ENCODE measurements at places on chromosomes 16 and 17. TPM values are rescaled to one million over a fixed set of nuclear protein-coding genes. Genes with fewer than 3 reads are reported as not detected.
A peak's percentile ranks its signal among the peaks of the same experiment; 100 is the strongest.

GRCh38 chr16:86363836-86364618, 146.3 kb upstream of the FOXF1 start:
- no peak for DNase-seq

DNA sequence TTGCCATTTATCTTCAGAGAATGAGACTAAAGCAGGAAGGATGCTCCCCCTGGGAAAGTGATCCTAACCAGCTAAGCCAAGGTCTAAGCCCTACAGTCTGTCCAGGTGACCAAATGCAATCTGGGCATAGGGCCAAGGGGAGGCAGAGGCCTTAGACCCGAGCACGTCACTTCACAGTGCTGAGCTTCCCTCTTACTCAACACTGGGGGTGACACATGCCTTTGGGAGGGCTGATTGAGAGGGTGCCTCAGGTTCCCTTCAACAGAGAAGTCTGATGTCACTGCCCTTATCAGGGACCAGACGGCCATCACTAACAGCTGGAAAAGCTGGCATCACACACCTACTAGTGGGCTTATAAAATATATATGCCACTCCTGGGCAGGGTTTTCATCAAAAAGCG, 4.0 kb downstream of the CIAO2B start:
- DNase-seq = no peak

- no peak for DNase-seq
Observed at GRCh38 chr17:19717031-19717360, 612 bp upstream of the SLC47A2 start.

GRCh38 chr16:12092544-12092921, 116.0 kb downstream of the SNX29 start:
- DNase-seq = no peak

DNA sequence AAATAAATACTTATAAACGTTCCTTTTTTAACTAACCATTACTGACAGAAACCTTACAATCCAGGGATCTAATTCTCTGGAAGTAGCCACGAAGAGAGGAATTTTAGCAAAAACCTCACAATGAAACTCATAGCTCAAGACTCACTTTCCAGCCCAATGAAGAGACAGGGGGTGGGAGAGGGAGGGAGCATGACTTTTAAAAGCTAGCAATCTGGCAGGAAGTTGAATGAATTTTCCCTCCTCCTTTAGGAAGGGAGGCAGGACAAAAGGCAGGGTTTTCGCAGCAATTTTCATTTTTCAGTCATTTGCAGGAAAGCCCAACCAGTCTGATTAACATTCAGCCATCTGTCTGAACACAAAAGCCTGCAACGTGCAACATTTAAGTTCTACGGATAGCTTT, 381.5 kb upstream of the PSMD7 start:
- DNase-seq = no peak

DNA sequence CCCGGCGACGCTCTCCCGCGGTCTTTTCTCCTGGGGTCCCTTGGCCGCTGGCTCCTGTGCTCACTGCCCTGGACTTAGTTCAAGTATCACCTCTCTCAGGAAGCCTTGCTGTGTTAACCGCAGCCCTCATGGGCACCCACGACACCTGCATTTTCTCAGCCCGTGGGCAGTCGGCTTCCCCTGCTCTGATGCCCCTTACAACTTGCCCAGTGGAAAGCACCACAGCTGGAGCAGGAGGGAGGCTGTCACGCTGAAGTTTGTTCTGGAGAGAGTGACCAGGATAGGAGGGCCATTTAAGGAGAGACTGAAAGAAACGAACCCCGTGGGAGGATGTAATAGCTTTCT, 395 bp downstream of the STXBP4 start:
- DNase-seq = no peak

DNA sequence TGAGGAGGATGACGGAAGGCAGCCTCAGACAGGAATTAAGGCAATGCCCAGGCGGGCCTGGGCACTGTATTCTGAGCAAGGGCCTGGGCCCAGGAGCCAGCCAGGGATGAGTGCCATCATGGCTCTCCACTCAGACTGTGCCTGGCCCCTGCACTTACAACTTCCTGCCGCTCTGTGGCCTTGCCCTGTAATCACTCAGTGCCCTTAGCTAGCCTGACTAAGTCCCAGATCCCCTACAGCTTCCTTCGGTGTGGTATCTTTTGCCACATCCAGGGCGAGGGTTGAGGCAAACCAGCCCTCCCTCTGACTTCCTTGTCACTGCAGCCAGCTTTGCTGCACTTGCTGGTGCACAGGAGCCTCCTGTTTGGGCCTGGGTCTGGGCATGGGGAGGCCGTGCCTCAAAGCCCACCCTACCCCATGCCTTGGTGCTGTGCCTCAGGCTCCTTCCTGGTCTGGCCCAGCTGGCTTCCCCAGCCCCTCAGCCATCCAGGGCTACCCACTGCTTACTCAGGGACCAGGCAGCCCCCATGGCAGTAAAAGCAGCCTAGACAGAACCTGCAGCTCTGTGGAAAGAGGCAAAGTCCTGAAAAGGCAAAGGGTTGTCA, 9.3 kb downstream of the SLC46A1 start:
- DNase-seq = no peak

DNA sequence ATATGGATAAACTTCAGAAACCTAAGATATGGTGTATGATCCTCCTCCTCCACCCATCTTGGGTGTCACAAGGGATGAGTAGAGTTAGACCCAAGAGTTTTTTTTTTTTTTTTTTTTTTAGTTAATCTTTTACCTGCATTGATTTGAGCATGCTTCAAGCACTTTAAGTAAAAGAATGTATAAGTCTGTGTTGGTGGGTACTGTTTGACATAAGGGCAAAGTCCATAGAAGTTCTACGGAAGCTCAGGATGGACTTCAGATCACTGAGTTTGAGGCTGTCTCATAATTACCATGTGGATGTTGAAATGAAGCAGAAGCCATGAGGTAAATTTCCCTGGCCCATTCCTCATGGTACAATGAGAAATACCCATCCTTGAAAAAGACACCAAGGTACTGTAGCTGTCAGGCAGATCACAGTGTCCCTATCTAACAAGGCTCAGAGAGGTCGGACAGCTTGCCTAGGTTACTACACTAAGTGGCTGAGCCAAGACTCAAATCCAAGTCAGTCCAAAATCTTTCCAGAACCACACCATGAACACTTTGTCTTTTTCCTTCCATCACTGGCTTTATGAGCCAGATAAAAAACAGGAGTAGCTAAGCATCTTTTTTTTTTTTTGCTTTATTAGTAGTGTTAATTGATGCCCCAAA, 962.8 kb downstream of the CDH11 start:
- DNase-seq = no peak

GRCh38 chr17:12637015-12637414, 28.7 kb upstream of the MYOCD start:
- no peak for DNase-seq

DNA sequence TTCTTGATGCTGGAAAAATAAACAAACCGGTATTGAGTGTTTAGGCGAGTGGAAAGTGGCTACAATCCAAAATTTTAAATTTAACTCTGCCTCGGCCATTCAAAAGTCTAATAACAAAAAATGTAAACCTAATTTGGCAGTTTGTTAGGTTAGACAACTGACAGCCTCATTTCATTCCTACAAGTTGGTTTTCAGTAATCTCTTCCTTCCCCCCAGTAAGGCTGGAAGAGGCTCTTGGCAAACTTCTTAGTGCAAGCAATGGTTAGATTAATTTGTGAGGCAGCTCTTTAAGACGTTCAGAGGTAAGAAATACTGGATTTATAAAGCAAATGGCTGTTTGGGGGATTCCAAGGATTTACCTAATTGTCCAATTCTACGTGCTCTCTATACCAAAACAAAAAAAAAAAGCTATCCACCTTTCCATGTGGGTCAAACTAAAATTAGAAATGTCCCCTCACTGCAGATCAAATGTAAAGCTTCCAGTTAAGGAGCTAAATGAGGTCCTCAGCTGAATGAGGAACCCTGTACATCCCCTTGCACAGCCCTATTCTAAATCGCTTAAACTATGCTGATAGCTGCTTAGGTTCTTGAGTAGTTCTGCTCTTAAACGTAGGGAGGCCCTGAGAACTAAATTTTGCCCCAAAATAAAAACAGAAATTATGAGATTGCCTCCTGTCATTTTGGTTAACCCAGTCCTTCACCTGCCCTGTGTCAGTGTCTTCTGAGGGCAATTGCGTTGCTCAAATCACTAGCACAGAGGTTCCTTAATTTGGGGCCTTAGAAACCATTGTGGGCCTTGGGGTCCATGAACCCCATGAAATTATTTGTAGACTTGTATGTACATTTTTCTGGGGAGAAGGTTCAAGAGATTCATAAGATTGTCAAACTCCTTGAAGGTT, 2.9 kb downstream of the HEXIM1 start:
- DNase-seq = no peak

DNA sequence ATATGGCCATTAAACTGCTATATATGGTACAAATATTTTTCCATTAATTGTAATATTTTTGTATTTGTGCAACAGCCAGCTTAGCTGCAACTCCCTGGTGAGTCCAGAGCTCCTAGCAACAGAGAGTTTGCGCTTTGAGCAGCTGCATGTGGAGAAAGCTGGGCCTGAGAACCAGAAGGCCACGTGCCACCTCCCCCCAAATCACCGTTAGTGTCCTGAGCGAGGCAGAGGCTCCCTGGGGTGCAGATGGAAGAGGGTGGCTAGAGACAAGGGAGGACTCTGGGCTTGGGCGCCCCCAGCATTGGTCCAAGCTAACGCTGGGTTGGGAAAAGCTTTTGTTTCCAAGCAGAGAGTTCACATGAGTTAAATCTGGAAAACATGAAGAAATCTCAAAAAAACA, 41.6 kb downstream of the HSBP1 start:
- DNase-seq = peak; percentile 82

- DNase-seq = no peak
Observed at GRCh38 chr17:7580604-7581575, 1.5 kb downstream of the CD68 start.

GRCh38 chr17:10563991-10564660, 14.7 kb upstream of the MYH2 start:
- no peak for DNase-seq

DNA sequence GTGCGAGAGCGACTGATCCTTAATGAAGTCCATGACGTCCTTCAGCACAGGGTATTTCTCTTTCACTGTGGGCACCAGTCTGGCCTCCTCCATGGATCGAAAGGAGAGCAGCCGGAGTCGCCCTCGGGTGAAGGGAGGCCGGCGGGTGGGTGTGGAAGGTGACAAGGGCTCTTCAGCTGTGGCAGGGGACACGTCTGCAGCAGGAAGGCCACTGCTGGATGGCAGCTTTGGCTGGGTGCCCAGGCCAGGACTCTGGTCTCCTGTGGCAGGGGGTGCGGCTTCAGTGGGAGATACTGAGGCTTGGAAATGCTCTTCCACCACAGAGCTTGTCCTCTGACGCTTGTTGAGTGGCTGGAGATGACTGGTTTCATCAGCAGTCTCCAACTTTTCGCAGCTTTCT, 78.5 kb downstream of the ZZEF1 start:
- no peak for DNase-seq

- DNase-seq = no peak
Observed at GRCh38 chr16:87723226-87723623, 42.6 kb downstream of the KLHDC4 start.

DNA sequence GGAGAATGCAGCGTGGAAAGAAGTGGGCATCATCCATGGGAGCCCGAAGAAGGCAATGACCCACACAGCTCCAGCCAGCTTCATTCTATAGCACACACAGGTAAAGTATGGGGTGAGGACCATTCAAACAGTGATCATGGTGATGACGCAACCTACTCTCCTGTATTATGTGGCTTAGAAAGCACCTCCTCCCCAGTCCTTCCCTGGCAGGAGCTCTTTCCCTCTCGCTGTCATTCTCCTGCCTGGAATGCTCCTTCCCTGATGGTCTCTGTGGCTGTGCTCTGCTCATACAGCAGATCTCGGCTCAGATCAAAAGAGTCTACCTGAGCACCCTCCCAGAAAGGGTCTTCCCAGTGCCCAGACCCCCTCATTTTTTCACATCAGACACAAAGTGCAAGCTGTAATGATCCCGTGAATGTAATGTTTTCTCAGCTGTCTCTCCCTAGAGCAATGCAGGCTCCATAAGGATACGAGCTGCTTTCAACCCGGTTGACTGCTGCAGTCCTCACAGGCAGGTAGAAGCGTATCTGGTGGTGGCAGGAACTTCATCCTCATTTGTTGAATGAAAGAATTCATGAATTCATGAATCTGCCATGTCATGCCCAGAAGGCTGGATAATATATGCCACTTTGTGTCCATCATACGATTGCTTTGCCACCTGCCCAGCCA, 248.8 kb downstream of the HS3ST3A1 start:
- DNase-seq = no peak

SP6 gene
- 0.17 TPM for total RNA-seq

TEX14 gene
- under 0.01 TPM for total RNA-seq

SCO1 gene
- total RNA-seq = 17.0 TPM

PKD1 gene
- 382 TPM for total RNA-seq

ACSM3 gene
- 11.0 TPM for total RNA-seq

MRPL45 gene
- 28.9 TPM for total RNA-seq

TBC1D3B gene
- total RNA-seq = 2.7 TPM

KRTAP4-4 gene
- total RNA-seq = not detected

UNKL gene
- 13.4 TPM for total RNA-seq

Measured in esophagus muscularis mucosa (tissue), 4 donors.